ENCODE measurements at places on chromosomes 7 and 10.

GRCh38 chr10:107269626-107270025 is 105.1 kb upstream of the SORCS1 start:
- DNase-seq: no peak

GRCh38 chr7:101161692-101162471 is 3.5 kb downstream of the VGF start:
- DNase-seq: no peak

DNA sequence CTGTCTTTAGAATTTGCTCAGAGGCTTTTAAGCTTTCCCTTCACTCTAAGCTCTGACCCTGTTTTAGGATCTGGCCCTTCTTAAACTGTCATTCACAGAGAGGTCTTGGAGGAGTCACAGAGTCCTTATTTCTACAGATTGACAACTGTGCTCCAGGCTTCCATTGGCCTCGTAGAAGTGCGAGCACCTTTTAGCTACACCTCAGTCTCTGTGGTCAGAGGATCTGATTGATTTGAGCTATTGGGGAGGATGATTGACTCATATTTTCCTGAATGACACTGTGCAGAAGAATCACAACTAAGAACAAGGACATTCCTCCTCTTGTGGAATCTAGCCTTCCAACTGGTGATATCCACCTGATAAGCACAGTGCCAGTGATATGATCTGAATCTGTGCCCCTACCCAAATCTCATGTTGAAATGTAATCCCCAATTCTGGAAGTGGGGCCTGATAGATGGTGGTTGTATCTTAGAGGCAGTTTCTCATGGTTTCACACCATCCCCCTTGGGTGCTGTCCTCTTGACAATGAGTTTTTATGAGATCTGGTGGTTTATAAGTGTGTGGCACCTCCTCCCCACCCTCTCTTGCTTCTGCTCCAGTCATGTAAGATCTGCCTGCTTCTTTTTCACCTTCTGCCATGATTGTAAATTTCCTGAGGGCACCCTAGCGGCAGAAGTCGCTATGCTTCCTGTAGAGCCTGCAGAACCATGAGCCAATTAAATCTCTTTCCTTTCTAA is 3.2 kb downstream of the CYP3A7 start:
- no peak for DNase-seq

DNA sequence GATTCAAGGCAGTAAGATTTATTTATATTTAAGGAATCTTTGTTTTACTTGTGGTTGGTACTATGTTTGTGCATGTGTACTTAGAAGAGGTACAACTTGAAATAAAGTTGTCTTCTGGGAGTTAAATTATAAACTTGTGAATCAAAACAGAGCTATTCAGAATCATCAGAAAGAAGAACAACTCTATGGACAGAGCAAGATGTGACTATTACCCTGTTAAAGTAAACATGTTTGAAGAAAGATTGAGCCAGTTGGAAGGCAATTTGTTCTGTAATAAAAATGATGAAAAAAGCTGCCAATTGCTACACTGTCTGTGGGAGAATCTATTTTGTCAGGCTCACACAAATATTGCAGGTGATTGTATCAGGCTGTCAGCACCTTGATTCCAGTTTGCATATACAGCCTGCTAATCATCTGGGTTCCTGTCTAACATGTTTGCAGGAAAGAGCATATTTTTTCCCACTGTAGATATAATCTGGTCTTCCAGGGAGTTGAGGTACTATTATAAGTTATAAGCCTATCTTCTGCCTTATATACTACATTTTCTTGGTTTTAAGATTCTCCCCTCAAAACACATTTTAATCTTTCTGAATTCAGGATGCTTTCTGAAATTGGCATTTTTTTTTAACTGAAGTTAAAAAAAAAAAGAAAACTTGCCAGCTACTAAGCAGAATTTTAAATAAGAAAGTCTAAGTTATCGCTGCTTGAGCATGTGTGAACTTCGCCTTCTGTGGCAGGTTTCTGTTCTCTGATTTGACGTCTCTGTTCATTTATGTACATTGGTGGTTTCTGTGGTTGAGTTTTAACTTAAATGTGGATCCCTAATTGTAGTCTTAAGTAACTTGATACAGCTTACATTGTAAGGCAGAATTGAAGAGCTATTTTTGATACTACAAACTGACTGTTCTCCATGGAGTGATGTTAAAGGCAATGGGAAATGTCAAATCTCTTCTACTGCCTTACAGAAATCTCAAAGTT is 46.0 kb downstream of the ZNRF2 start:
- DNase-seq: no peak

GRCh38 chr10:107915215-107915610 is 750.7 kb upstream of the SORCS1 start:
- DNase-seq: no peak

- no peak for DNase-seq
Measured at GRCh38 chr7:41125343-41125742, 577.5 kb downstream of the INHBA start.

DNA sequence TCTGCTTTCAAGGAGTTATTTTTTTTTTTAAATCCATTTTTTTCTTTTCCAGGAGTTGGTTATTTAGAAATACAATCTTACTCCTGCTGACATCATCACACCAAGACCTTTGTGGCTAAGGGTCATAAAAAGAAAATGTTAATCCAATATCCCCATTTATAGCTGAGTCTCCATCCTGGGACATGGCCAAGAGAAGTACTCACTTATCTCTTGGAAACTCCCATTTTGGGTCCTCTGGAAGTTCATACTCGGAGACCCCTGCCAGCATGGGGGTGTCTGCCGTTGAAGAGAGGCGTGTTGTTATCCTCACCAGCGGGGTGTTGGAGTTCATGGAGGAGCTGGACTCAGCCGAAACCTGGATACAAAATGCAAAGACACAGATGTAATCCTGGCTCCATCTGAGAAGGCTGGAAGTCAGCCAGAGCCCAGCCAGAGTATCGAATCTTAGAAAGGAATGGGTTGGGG is 94.6 kb downstream of the FGFR2 start:
- peak; percentile 69 for DNase-seq

GRCh38 chr10:129386415-129387257 is 80.4 kb upstream of the MGMT start:
- DNase-seq: no peak

DNA sequence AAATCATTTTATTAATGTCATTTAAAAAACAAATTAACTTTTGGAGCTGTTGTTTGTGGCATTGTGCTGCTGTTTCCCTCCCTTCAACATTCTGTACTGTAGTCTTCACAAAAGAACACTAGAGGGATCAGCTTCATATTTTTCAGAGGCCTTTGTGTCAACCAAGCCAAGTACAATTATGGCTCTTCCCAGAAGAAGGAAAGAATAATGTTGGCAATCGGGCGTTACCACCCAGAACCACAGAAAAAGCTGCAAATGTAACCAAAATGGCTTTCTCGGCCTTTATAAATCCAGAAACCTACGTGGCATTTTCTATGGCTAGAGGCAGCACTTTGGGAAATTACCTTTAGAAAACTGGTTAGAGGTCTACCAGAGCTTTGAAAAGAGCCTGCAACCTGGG is 98.8 kb upstream of the COL1A2 start:
- DNase-seq: no peak

DNA sequence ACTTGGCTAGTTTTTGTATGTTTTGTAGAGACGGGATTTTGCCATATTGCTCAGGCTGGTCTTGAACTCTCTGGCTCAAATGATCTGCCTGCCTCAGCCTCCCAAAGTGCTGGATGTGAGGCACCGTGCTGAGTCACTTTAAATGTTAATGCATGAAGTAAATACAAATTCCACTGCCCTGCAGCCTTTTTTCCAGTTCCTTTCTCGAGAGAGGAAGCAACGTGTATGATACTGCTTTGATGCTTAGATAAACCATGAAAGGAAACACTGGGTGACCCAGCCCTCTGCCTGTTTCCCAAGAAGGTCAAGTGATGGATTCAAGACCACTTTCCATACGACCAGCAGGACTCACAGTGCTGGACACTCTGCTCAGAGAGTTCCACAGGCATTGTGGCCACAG is 11.3 kb upstream of the MRPS24 start:
- no peak for DNase-seq

Data from MG63 (cell line).